Sigmoid colon (tissue), 7 donors: ENCODE measurements at places on chromosomes 2 and 18. TPM values are rescaled to one million over a fixed set of nuclear protein-coding genes. Genes with fewer than 3 reads are reported as not detected.

ACTG2 gene
- total RNA-seq: 5,559 TPM

STARD6 gene
- not detected for total RNA-seq

UGT1A10 gene
- total RNA-seq: not detected

TGFA gene
- total RNA-seq: 3.2 TPM

CD207 gene
- total RNA-seq: 0.71 TPM
